Uterus (tissue), 4 donors: ENCODE measurements at places on chromosomes 6 and 20.

DNA sequence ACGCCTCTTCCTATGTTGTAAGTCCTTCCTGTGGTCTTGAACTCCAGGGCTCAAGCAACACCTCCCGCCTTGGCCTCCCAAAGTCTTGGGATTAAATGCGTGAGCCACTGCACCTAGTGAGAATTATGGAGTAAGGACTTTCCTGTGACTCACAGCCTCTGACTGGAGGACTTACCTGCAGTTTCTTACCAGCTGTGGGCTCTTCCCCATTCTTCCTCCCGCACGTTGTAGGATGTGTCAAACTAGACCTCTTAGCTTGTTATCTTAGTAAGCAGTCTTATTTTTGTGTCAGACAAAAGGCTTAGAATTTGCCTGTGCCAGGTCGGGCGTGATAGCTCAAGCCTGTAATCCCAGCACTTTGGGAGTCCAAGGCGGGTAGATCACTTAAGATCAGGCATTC, 30.9 kb downstream of the BAK1 start:
- no peak overlapping the region for H3K4me3 ChIP-seq
- H3K36me3 ChIP-seq = no peaks in the 10 kb centered on the region
- no peaks in the 10 kb centered on the region for H3K4me1 ChIP-seq
- H3K27ac ChIP-seq = no peak overlapping the region
- DNase-seq = no peak

DNA sequence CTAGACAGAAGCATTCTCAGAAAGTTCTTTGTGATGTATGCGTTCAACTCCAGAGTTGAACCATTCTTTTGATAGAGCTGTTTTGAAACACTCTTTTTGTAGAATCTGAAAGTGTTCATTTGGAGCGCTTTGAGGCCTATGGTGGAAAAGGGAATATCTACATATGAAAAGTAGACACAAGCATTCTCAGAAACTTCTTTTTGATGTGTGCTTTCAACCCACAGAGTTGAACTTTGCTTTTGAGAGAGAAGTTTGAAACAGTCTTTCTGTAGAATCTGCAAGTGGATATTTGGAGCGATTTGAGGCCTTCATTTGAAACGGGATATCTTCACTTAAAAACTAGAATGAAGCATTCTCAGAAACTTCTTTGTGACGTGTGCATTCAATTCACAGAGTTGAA, 582.6 kb upstream of the ZNF337 start:
- H3K27me3 ChIP-seq = no peaks in the 10 kb centered on the region
- no peaks in the 10 kb centered on the region for H3K36me3 ChIP-seq
- H3K4me3 ChIP-seq = no peak overlapping the region
- H3K4me1 ChIP-seq = no peaks in the 10 kb centered on the region
- no peak for DNase-seq

DNA sequence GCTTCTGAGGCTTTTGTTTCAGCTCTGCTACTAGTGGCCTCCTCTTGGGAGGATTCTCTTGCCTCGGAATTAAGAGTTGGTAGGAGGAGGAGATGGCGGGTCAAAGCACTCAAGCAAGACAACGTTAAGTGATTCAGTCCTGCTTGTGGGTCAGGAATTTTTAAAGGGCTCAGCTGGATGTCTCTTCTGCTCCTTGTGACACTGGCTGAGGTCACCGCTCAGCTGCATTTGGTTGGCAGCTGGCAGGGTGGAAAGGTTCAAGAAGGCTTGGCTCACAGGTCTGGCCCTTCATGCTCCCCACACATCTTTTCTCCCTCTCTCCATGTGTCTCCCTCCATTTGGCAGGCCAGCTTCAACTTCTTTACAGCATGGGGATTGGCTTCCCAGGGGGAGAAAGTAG, 641.4 kb downstream of the KIF16B start:
- H3K27ac ChIP-seq = no peak overlapping the region
- H3K36me3 ChIP-seq = no peaks in the 10 kb centered on the region
- H3K27me3 ChIP-seq = no peaks in the 10 kb centered on the region
- DNase-seq = no peak
- H3K4me3 ChIP-seq = no peak overlapping the region

GRCh38 chr6:42025845-42026243, 24.5 kb upstream of the TAF8 start:
- no peaks in the 10 kb centered on the region for H3K36me3 ChIP-seq
- no peak overlapping the region for H3K27ac ChIP-seq
- no peak for DNase-seq

- no peaks in the 10 kb centered on the region for H3K27me3 ChIP-seq
- DNase-seq = no peak
- no peaks in the 10 kb centered on the region for H3K36me3 ChIP-seq
- H3K4me1 ChIP-seq = peaks cover 4% of the 10 kb centered on the region
These were observed 179.7 kb upstream of the MYLIP start for GRCh38 chr6:15948930-15949900.
